Stimulated activated CD4-positive, alpha-beta T cell treated with anti-CD3 and anti-CD28 coated beads, TNF-alpha, amount 100 ng/mL, for 24 hours (primary cell): ENCODE measurements at places on chromosomes 4 and X.
A peak's percentile ranks its signal among the peaks of the same experiment; 100 is the strongest.

GRCh38 chr4:54447304-54447703 is 210.5 kb upstream of the KIT start:
- DNase-seq: no peak

GRCh38 chrX:119429471-119429870 is 30.3 kb downstream of the SLC25A43 start:
- DNase-seq: no peak

GRCh38 chr4:169079942-169080827 is 70.1 kb upstream of the CBR4 start:
- no peak for DNase-seq

- DNase-seq: no peak
Measured at GRCh38 chr4:183986971-183987946, 82.2 kb downstream of the STOX2 start.

GRCh38 chr4:77028246-77028645 is 47.5 kb downstream of the CCNI start:
- DNase-seq: no peak

DNA sequence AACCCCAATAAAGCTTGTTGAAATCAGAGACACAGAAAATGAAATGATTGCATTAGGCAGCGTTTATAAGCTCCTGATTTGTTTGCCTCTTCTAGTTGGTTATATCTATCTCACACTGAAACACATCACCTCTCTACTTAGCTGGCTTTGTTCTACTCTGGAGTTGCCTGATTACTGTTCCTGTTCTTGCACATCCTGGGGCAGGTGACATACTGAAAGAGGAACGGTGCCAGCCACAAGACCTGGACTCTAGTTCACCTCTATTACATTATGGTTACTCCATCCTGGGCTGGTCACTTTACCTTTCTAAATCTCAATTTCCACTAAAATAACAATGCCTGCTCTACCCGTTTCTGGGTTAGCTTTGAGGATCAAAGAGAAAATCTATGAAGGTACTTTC is 47.9 kb downstream of the TRIM2 start:
- DNase-seq: no peak

GRCh38 chr4:1195109-1195671 is 22.8 kb upstream of the SPON2 start:
- no peak for DNase-seq

DNA sequence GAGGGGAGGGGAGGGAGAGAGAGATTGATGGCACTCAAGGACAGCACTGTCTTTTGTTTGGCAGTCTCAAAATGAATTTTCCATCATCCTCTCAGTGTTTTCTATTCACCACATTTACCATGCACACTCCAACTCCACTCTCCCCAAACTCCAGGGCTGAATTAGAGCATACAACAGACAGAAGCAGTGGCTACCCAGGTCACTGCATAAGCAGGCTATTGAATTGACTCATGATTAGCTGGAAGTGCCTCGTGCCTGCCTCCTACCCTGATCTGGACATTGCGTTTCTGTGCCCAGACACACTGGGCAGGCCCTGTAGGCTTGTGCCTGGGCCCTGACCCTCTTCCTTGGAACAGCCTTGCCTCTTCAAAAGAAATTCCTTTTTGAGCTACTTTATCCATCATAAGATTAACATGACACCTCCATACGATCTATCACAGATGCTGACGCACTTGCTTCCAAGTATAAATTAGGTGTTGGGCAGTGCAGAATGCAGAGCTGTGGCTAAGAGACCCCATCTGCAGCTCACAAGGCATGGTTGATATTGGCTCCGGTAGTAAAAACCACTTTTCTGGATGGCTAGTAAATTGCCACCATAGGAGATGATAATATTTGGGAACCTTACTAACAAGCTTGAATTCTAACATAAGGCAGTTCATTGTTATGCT is 752.9 kb downstream of the RPA4 start:
- DNase-seq: no peak

- DNase-seq: no peak
Measured at GRCh38 chrX:150919401-150919800, 20.9 kb upstream of the CD99L2 start.

GRCh38 chr4:4752576-4753401 is 106.7 kb upstream of the MSX1 start:
- no peak for DNase-seq

GRCh38 chr4:88893961-88894360 is 163.0 kb downstream of the FAM13A start:
- no peak for DNase-seq

GRCh38 chrX:142873214-142873613 is 152.5 kb upstream of the SPANXN4 start:
- no peak for DNase-seq

DNA sequence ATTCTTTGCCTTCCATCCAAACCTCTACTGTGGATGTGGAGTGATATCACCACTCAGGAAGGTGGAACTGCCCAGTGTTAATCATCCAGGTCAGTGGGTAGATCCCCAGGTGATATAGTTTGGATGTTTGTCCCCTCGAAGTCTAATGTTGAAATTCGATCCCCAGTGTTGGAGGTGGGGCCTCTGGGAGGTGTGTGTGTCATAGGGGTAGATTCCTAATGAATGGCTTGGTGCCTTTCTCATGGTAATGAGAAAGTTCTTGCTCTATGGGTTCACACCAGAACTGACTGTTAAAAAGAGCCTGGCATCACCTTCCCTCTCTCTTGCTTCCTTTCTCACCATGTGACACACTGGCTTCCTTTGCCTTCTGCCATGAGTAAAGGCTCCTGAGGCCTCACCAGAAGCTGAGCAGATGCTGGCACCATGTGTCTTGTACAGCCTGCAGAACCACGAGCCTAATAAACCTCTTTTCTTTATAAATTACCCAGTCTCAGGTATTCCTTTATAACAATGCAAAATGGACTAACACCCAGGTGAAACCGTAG is 6.8 kb upstream of the SOWAHB start:
- DNase-seq: no peak

DNA sequence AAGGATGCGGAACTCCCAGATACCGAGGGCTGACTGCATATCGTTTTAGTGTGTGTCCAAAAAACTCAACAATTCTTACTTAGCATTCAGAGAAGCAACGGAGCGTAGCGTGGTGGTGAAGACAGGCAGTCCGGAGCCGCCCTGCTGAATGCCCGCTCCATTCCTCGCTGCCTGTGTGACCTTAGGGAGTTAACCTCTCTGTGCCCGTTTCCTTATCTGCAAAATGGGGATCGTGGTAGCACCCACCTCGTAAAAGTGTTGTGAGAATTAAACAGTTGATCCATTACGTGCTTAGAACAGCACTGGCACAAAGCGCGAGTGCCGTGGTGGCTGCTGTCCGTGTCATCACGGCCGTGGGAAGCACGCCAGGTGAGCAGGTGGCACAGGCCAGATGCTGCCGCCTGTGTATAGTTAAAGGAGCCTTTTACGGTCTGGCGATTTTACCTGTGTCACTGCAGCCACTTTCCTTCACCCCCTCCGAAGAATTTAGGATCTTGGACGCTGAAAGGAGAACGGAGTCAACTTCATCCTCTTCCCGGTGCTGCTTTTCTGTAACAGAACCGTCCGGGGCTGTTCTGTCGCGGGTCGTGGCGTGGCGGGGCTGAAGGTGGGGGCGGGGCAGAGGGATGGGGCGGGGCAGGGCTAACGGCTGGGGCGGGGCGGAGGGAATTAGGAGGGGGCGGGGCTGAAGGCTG is 885 bp downstream of the CCDC110 start:
- DNase-seq: no peak

- no peak for DNase-seq
Measured at GRCh38 chrX:41234962-41235361, 99.0 kb upstream of the DDX3X start.

- no peak for DNase-seq
Measured at GRCh38 chrX:150558424-150558823, 10.0 kb upstream of the MTM1 start.

GRCh38 chr4:115113506-115114106 is at the start of gene NDST4:
Gene NDST4 (minus strand): TSS chr4:115113620. CDS start chr4:115077036, 36,584 bp downstream.
- no peak for DNase-seq

GRCh38 chr4:123652476-123652875 is 255.9 kb downstream of the SPRY1 start:
- DNase-seq: no peak

DNA sequence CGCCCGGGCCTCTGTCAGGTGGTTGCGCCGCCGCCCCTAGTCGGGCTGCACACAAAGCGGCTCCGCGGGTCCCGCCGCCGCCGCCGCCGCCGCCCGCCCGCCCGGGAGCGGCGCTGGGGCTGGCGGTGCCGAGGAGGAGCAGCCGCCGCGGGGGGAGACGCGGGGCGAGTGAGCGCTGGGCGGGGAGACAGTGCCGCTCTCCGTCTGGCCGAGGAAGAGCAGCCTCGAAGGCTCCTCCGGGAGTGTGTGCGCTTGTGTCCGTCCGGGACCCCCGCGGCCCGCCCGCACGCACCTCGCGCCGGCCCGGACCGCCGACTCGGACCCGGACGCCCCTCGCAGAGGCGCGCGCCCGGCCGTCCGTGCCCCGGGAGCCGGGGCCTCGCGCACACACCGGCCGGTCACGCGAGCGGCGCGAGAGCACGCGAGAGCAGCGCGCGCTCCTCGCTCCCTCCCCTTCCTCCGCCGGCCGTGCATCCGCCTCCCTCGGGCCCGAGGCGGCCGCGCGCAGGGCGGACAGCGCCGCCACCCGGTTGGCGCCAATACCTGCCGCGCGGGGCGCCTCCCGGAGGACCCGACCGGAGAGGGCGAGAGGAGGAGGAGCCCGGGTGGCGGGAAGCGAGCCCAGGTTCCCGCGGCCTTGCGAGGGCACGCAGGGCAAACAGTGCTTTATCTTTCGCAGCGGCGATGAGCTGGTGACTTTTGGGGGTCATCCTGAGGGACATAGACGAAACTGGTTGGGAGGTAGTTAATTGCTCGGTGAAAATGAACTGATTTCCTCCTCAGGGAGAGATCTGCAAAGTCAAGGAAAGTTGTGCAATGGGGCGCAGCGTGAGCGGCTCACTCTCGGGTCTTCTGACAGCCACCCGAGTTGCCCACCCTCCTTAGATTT is at the start of gene PDS5A:
TSS of gene PDS5A (minus strand) at position 423 of the 889 bp plus-strand sequence. CDS start 1,334 bp downstream, outside the sequence.
- DNase-seq: peak; percentile 80

GRCh38 chr4:26022346-26023202 is 108.6 kb downstream of the SMIM20 start:
- DNase-seq: no peak

GRCh38 chr4:72899214-72899613 is 170.3 kb downstream of the COX18 start:
- no peak for DNase-seq

DNA sequence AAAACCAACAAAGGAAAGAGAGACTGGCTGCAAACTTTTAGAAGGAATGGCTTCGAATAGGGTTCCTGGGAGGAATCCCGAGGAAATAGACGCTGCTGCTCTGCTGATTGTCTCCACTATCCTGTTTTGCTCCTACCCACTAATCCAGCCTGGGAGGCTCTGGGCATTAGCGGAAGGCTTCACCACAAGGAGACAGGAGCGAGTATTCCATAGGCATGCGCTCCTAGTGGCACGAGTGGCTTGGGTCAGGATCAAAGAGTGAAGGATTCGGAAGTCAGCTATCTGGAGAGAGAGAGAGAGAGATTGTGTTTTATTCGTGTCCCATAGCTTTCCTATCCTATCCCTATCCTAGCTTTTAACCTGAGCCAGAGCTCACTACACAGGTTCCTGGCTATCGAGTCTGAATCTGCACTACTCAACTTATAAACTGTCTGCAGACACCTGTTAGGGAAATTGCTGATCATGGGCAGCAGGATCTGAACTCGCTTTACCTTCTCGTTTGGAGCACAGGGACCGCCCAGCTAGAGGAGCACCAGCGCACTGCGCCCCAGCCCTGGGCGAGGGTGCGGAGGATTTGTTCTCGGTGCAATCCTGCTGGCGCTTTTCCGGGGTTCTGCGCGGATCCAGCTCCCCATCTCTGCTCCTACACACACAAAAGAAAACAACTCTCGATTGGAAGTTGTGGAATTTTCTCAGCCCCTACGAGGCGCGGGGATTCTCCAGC is 740 bp upstream of the NPY2R start:
- DNase-seq: no peak

DNA sequence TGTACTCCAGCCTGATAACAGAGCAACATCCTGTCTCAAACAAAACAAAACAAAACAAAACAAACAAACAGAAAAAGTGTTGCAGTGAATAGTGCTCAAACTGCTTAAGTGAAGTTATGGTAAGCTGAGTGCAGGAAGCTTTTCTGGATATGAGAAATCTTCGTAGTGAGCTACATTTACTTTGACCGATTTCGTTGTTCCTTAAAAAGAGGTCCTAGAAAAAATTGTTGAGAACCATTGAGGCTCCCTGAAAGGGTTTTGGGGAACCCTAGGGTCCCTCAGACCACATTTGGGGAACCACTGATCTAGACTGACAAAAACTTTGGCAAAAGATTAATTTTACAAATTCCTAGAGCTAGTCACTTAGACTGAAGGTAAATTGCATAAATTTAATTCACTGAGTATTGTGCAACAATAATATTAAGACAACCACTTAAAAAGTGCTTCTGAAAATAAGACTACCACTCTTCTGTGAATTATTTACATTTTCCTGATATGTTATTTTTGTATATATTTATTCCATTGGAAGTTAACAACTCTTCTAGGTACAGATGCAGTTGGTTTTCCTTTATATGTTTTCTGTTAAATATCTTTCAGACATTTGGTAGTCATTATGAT is 149.6 kb downstream of the FHIP1A start:
- no peak for DNase-seq

- DNase-seq: no peak
Measured at GRCh38 chr4:475962-476361, 23.0 kb downstream of the ZNF721 start.

GRCh38 chrX:50967736-50968135 is 57.2 kb downstream of the BMP15 start:
- DNase-seq: no peak

DNA sequence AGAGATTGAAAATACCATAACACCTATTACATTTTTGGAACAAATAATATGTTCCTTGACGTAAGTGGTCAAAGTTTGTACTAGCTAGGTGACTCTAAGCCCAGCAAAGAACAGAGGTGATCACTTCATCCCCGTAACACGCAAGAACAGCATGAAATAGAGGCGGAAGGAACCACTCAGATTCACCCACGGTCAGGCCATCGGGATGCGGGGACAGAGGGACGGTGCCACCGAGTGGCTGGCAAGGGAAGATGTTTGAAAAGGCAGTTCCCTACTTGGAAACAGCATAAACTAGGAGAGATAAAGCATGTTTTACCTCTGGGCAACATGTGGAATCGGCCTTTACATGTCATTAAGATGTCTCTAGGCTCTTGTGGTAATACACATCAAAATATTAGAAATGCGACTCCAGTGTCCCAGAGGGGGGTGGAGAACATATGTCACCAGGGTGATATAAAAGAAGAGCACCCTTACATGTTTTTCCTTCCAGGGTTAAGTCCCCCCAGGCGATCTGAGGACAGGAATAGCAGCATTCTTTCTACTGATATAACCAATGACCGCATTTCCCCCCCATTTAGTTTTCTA is 84.0 kb downstream of the PHKA2 start:
- no peak for DNase-seq

GRCh38 chrX:57573754-57574153 is 18.1 kb upstream of the ZXDB start:
- no peak for DNase-seq

- no peak for DNase-seq
Measured at GRCh38 chr4:168629566-168629965, 132.7 kb downstream of the PALLD start.

- no peak for DNase-seq
Measured at GRCh38 chrX:127574829-127575228, 477.4 kb downstream of the ACTRT1 start.

GRCh38 chr4:185941461-185941860 is 127.5 kb upstream of the TLR3 start:
- no peak for DNase-seq
